Osteocyte (in vitro differentiated cells): ENCODE measurements at places on chromosomes 1 and 21. TPM values are rescaled to one million over a fixed set of nuclear protein-coding genes. Genes with fewer than 3 reads are reported as not detected.

ANKRD34A gene
- total RNA-seq: 1.1 and 1.2 TPM in 2 replicates

NHLH1 gene
- 0.16 and 0.31 TPM in 2 replicates for total RNA-seq

GRCh38 chr21:44999972-45000636 is 60.3 kb downstream of the SLX9 start:
- H3K27me3 ChIP-seq: no peaks in the 10 kb centered on the region
- peaks cover 5% of the 10 kb centered on the region for H3K4me1 ChIP-seq
- no peak for DNase-seq
- no peaks in the 10 kb centered on the region for H3K36me3 ChIP-seq

- no peak for DNase-seq
- H3K4me1 ChIP-seq: no peaks in the 10 kb centered on the region
- no peaks in the 10 kb centered on the region for H3K36me3 ChIP-seq
- no peak overlapping the region for H3K4me3 ChIP-seq
- no peak overlapping the region for H3K27ac ChIP-seq
Measured at GRCh38 chr1:76121850-76122249, 47.3 kb downstream of the ST6GALNAC3 start.

EXO1 gene
- total RNA-seq: 3.4 and 3.9 TPM in 2 replicates

ASTN1 gene
- total RNA-seq: not detected in 2 replicates

DNA sequence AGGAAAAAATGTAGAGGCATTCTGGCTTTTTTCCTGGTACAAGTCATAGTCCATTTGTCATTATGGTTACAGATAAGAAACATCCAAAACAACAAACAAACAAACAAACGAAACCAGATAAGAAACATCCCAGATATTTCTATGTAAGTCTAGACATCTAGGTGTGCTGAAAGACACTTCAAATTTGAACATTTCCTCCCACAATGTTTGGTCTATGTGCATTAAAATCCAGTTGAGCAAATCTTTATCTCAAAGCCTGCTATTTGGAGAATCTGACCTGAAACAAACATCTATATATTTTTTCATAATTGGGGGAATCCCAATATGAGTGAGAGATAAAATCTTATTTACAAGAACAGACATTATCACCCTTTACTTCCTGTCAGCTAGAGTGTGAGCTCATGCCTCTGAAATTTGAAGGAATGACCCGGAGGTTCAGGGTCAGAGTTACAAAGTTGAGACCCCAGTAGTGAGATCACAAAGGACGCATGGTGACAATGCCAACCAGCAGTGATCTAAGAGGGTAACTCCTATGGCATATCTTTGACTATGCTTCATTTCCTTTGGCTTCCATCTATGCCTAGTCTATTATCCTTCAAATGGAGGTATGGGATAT is 182.9 kb upstream of the ATP1B1 start:
- H3K27ac ChIP-seq: no peak overlapping the region
- no peaks in the 10 kb centered on the region for H3K36me3 ChIP-seq
- no peaks in the 10 kb centered on the region for H3K4me1 ChIP-seq
- H3K27me3 ChIP-seq: peaks cover 5% of the 10 kb centered on the region

DNA sequence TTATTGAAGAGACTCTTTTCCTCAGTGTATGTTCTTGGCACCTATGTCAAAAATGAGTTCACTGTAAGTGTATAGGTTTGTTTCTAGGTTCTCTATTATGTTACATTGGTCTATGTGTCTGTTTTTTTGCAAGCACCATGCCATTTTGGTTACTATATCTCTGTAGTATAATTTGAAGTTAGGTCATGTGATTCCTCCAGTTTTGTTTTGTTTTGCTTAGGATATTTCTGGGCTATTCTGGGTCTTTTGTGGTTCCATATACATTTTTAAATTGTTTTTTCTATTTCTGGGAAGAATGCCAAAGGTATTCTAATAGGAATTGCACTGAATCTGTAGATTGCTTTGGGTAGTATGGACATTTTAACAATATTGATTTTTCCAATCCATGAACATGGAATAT is 13.2 kb downstream of the TMED5 start:
- H3K4me3 ChIP-seq: no peak overlapping the region
- H3K27me3 ChIP-seq: no peaks in the 10 kb centered on the region
- no peak for DNase-seq
- H3K36me3 ChIP-seq: peaks cover 40% of the 10 kb centered on the region
- no peak overlapping the region for H3K27ac ChIP-seq
